ENCODE measurements at places on chromosomes 7 and 10.

DNA sequence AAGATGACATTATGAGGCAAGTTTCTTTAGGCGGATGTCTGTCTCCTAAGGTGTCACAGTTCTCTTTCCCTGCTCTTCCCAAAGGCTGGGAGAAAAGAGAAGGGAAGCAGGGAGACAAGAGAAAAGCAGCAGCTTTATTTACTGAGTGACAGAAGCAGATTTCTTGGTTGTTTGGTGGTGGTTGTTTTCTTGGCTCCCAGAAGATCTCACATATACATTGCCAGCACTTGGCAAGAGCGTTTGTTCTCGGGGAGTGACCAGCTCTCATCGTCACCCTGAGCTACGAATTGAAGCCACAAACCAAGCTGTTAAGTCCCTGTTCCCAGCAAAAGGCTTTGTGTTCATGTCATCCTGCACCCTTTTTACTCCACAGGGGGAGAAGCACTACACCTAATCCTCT is 11.4 kb downstream of the CDHR3 start:
- DNase-seq, result no peak

GRCh38 chr10:99941942-99942820 is 67.6 kb downstream of the DNMBP start:
- DNase-seq, result no peak

- DNase-seq, result no peak
These were observed 124.5 kb downstream of the UBE2H start for GRCh38 chr7:129828078-129828762.

DNA sequence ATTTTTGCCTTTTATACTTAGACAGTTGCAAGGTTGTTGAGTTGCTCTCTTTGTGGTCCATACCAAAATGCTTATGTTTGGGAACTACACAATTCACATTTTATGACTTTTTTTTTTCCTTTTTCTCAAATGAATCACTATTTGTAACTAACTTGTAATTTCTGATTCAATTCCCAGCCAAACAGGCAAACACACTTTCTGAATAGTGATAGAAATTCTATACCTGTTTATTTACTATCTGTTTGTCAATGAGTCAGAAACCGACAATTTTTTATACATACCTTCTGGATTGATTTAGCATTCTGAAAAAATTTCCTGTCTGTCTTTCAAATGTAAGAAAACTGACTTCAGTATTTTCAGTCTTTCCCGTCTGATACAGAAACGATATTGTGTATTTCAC is 69.1 kb downstream of the MBL2 start:
- DNase-seq, result no peak

GRCh38 chr7:36244429-36244828 is 91.4 kb downstream of the EEPD1 start:
- no peak for DNase-seq

DNA sequence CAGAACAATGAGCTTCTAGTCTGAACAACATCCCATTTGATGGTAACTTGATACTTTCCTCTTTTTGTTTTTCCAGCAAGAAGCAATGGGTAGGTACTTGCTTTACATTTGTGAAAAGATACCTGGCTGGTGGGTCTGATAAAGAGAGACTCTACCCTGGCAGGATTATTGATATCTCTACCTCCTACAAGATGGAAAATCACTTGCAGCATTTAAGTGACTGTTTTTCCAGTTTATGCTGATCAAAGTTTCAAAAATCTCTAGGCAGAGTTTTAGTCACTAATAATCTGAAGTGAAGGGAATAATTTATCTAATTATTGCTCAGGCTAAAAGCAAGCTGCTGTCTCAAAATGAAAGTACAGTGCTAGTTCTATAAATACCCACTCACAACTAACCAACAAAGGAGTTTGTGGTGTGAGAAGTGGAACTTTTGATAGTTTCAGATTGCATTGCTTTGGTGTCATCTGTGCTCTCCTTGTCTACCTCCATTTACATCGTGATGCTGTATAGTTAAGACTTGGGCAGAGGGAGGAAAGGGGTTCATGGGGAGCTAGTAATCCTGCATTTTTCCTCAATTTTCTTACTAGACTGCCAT is 86.0 kb upstream of the ANKRD1 start:
- peak; percentile 34 for DNase-seq

DNA sequence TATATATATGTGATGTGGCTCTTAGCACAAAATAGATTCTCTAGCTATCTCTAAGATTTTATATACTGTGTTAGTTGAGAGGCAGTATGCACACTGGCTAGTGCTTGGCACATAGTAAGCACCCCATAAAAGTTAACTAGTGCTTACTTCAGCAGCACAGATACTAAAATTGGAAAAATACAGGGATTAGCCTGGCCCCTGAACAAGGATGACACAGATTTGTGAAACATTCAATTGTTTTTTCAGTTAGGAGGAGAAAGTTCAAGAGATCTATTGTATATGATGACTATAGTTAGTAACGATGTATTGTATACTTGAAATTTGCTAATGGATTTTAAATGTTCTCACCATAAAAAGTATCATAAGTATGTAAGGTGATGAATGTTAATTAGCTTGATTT is 78.3 kb upstream of the LRRC17 start:
- DNase-seq, result no peak

DNA sequence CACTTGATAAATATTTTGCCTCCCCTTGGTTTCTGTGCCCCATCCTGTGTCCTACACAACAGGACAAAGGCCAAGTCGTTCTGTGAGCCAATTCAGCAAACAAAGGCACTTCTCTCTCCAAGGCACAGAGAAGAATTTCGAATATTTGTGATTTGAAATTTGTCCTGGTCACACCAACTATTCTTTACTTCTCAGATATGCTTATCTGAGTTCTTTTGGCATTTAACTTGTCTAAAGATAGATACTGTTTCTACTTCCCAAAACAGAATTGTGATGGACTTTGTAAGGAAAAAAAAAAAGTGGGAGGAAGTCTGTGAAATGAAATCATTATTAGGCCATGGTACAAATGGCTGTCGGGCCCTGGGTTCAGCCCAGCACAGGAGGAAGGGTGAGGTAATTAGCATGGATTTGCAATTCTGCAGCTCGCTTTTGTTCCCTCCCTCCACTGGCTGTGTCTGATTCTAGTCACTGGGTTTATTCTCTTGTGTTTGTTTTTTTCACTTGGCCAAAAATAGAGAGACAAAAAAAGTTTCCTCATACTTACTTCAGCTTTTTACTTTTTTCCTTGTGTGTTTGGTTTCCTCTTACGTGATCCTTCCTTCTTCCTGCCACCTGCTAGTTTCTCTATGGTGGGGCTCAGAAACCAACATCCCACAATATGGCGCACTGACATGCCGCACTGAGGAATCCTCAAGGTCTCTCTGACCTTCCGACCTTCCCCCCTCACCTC is 108.2 kb upstream of the MKLN1 start:
- DNase-seq, result no peak

DNA sequence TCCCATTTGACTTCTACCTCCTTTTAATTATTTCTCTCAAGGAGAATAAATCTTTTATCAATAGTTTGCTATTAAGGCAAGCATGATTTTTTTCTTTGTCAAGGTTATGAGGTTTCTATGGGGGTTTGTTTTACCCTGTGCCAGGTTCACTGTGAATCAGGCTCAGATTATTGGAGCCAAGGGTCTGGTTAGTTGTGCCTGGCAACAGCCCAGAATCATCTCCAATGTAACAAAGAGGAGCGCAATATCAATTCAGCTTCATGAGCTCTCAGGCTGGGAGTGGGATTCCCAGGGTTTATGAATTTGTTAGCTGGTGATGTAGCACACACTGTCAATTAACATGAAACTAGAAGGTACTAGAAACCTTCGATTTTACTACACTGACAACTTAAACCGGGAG is 73.2 kb downstream of the AASS start:
- DNase-seq, result no peak

DNA sequence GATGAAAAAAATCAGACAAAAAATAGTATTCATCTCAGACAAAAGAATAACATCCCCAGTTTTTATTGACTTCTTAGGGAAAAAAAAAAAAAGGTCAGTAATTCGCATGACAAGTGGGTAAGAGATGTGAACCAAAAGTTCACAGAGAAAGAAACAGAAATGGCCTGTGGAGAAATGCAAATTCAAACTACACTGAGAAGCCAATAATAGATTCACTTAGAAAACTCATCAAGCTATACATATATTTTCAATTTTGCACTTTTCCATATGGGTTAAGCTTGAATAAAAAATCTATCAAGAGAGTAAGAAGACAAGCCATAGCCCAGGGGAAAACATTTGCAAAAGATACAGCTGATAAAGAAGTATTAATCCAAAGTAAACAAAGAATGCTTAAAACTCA is 28.0 kb downstream of the HERC4 start:
- no peak for DNase-seq

- DNase-seq, result no peak
These were observed 67.3 kb upstream of the UCN3 start for GRCh38 chr10:5297466-5297865.

DNA sequence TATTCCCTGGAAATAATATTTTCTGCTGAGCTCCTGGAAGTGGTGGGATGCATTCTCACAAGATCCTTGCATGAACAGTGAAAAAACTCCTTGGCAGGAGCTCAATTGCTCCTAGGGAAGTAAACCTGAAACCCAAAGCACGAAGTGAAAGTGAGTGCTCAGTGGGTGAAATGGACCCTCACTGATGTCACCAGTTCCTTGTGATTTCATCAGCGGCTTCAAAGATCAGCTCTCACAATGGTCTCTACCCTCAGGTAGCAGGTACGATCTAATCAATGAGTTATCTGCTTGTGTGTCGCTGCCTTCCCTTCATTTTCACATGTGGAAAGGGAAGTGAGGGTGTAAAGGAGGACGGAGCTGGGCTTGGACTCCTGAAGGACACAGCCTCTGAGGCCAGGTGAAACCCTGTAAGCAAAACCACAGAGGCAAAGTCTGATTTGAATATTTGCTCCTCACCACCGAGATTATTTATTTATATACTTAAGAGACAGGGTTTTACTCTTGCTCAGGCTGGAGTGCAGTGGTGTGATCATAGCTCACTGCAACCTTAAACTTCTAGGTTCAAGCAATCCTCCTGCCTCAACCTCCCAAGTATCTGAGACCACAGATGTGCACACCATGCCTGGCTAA is 255.4 kb upstream of the LYZL1 start:
- DNase-seq, result no peak

DNA sequence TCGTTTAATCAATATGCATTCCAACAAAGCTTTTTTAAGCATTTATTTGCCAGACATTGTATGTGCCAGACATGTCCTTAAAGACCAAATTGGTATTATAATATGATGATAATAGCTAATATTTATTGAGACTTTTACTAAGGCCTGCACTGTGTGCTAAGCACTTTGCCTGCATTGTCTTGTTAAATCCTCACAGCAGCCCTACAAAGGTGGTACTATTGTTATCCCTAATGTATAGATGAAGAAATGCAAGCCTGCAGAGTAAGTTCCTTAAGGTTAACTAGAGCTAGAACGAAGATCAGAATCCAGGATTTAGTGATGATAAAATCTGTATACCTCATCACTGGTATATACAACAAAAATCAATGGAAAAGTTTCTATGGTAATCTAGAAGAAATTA is 5.3 kb upstream of the CAPZA2 start:
- no peak for DNase-seq

- no peak for DNase-seq
These were observed 265.9 kb upstream of the MKLN1 start for GRCh38 chr7:131061818-131062217.

DNA sequence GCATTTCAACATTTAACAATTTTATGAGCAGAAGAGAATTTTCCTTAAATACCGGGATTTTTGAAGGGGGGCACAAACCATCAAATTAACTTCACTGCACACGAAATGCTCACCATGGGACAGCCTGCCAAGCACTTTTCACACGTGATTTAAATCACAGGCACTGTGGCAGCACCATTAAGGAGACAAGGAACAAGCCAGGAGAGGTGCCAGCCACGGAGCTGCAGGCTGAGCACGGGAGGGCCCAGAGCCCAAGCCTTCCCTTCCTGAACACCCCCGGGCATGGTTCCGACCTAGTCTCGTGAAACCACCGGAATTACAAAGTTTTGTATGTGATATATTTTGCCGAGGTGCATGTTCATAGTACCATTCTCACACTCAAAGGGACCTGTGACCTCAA is 13.4 kb downstream of the PITRM1 start:
- no peak for DNase-seq

- no peak for DNase-seq
These were observed 236.1 kb downstream of the RNLS start for GRCh38 chr10:88347022-88347421.

DNA sequence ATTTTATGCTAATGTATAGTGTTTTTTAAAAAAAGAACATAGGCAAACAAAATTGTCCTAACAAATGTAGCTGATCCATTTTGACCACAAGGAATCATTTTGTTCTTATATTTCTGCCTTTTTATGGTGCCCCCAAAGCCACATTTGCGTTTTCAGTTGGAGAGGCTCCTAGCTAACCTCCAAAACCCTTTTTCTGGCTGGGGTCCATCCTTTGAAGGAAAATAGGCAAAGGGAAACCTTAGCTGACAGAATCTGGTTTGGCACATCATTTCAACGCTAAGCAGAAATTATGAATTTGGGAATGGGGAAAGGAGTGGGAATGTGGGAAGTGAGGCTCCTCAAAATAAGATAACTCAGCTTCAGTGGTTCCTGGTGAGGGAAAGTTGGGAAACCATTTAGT is 25.6 kb upstream of the SLC25A13 start:
- no peak for DNase-seq

- no peak for DNase-seq
These were observed 27.8 kb downstream of the ZNRF2 start for GRCh38 chr7:30312178-30312577.

DNA sequence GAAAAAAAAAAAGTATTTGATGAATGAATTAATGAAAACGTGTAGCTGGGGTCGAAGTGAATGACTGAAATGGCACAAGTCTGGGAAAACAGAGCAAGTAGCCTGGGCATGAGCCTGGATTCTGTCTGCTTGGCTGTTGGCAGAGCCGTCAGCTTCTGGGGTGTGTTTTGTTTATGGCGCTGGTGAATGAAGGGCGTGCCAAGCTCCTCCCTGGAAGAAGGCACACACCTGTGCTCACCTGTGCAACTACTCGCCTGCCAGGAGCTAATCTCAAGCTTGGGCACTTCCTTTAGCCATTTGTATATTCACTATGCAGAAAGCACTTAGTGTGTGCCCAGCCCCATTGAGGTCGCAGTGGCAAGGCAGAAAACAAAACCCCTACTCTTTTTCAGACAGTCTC is 74.1 kb downstream of the GTF2IRD1 start:
- no peak for DNase-seq

DNA sequence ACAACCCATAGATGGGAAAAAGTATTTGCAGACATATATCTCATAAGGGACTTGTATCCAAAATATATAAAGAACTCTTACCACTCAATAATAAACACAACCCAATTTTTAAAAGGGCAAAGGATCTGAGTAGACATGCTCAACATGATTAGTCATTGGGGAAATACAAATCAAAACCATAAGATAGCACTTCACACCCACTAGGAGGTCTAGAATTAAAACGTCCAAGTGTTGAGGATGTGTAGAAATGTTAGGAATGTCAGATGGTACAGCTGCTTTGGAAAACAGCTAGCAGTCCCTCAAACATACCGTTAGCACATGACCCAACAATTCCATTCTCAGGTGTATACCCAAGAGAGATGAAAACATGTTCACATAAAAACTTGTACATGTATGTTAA is 8.3 kb downstream of the PSTK start:
- no peak for DNase-seq

GRCh38 chr10:61970182-61971002 is 68.9 kb downstream of the ARID5B start:
- DNase-seq, result no peak

All from NCI-H1436 treated with DMSO at 0.1 percent for 48 hours (cell line).